ENCODE measurements at places on chromosomes 12 and 14.

DNA sequence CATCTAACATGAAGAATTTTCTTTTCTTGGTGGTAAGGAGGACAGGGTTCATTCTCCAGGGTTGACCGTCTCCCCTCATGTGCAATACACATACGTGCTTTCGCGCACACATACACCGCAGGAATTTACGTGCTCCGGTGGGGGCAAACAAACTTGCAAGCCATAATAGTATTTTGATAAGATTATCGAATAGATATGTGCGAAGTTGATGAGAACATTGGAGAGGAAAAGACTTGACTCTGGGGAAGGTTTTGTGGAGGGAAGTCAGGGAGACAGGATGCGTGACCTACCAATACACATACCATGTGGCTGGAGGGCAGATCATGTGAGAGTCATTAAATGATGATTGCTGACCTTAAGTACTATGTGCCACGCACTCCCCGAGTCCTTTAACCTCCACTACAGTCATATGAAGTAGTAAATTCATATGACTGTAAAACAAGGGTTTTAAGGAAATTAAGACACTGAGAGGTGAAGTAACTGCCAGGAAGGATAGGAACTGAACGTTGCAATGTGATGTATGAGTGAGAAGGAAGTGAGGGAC is 921 bp downstream of the RAD51B start:
- DNase-seq: no peak

GRCh38 chr12:2403221-2403976 is 350.6 kb downstream of the CACNA1C start:
- DNase-seq: no peak

DNA sequence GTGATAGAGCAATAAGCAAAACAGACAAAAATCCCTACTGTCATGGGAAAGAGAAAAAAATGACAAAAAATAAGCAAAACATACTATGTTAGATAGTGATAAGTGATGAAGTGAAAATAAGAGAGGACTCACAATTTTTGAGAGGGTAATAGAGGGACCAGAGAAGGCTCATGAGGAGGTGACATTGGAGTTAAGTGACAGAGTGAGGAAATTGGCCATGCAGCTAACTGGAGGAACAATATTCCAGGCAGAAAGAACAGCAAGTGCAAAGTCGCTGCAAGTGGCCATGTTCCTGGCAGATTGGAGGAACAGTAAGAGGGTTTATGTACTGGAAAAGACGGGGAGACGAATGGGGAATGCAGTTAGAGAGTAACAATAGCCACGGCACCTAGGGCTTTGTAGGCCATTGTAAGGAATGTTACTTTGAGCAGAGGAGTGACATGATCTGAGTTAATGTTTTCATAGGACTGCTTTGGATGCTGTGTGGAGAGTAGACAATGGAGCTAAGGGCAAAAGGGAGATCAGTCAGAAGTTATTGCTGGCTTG is 1.4 kb upstream of the SAV1 start:
- no peak for DNase-seq

DNA sequence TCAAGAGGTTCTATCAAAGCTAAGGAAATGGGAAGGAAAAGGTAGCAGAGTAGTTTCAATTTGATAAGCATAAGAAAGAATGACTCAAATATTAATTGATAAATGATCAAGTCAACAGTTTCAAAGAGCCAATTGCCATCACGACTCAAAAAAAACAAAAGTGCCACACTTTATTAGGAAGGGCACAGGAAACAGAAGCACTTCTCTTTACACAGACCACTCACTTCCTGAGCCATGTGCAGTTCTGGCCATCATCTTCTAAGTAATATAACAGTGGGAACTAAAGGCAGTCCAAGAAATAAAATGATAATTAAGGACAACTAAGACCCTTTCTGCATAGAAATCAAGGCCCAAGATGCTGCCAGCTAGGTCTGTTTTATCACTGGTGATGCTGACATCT is 13.2 kb downstream of the TM7SF3 start:
- DNase-seq: no peak

DNA sequence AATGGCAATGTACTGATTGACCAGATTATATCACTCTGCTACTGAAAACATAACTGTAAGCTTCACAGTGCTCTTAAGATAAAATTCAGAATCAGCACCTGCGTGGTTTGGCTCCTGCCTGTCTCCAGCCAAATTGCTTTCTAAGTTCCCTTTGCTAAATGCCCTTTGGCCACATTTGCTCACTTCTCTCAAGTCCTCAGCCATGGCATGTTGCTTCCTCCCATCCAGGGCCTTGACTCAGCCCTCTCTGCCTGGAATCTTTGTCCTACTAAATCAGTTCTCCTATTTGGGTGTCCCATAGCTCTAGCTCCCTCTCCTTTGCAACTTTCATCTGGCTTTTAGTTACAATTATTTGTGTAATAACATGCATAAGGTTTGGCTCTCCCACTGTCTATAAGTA is 71.4 kb downstream of the KCNK10 start:
- DNase-seq: no peak

DNA sequence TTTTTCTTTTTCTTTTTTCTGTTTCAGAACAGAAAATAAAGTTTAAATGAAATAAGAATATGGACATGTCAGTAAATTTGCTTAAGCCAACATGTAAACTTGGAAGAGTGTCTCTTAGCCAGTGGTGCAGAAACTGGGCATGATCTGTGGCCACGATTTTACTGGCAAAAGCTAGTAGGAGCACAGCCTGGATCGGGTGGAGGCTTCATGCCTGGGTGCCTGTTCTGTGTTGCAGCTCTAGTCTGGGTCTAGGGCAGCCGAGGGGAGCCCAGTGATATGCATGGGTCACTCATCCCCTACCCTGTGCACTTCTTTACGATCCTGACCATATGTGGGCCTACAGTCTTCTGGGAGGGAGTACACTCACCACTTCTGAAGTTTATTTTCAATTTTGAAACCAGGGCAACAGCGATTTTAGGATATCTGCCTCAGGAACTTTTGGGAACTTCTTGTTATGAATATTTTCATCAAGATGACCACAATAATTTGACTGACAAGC is 45.6 kb upstream of the SMCO2 start:
- DNase-seq: no peak

DNA sequence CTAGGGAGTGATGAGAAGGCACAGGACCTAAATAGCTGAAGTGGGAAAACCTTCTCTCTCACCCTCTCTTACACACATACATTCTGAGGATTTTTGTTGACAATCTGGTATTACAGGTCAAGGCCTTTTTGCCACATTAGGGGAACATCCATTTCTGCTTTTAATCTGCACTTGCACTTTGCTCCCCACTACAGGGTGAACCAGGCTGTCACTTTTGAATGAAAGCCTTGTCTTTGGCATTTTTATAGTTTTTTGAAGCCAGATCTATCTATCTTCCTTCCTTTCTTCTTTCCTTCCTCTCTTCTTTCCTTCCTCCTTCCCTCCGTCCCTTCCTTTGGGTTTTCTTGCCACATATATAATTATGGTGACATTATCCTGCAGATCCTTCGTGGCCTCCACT is 165.9 kb upstream of the OTX2 start:
- no peak for DNase-seq

GRCh38 chr14:69096246-69096645 is 56.7 kb downstream of the DCAF5 start:
- no peak for DNase-seq

- no peak for DNase-seq
Measured at GRCh38 chr12:94603434-94604365, 46.7 kb downstream of the TMCC3 start.

DNA sequence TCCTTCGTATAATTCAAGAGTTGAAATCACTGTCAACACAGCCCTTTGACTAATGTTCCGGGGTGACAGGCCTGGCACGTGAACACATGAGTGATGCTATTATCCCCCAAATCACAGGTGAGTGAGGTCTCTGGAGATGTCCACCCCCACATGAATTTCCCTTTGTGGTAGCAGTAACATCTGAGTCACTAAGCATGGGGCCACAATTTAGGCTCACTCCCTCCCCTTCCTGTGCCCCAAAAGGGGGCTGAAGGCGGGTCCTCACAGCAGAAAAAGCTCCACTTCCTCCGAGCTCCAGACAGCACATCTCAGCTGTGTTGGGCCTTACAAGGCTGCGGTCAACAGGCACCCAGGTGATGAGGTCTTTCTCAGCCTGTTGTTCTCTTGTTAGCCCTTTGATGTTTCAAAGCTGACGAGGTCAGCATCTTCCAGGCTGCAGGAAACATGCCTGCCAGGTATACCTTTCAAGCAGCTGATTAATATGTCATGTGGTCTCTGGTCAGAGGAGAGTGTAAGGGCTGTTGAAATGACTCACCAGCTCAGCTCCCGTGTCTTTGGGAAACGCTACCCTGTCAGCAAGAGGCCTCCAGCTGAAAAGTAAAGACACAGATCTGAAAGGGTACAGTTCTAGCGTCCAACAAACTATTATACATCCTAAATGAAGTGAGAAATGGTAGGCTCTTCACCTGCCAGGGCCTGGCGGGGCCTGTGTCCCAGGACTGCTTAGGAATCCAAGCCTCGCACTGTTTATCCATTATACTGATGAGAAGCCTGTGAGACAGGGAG is 107.3 kb downstream of the ZFP36L1 start:
- DNase-seq: no peak

- no peak for DNase-seq
Measured at GRCh38 chr14:23555533-23555881, 564 bp upstream of the THTPA start.

DNA sequence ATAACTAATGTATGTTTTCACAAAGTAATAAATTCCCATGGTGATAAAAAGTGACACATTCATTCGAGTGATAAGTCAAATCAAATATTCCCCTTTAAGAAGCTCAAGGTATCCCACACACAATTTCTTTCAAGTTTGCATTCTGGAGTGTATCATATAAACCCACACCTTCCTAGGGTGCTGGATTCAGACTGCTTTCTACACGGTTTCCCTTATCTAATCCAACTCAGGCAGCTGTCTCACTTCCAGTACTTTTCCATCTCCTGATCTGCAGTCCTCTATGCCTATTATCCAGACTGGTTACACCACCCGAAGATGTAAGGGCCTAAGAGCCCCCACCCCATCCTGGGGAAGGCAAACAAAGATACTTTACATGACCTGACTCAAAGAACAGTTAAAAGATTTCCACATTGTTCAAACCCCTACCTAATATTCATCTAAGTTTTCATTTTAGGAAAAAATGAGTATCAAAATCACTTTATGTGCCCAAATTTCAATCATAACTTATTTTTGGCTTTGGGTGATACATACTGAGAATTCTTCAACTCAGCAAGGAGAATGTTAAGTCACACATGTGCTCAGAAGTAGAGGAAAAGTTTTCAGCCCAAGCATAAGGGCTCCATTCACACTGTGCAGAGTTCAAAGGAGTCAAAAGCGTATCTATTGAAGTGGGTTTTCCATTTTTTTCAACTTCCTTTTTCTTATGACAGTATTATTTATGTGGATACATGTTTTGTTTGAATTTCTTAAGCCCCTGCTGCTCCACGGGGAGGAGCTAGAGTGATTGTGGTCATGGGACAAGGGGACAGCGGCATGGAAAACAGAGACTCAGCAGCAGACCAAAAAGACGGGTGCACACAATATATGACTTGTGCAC is 41.8 kb downstream of the CORO1C start:
- DNase-seq: peak; percentile 59

DNA sequence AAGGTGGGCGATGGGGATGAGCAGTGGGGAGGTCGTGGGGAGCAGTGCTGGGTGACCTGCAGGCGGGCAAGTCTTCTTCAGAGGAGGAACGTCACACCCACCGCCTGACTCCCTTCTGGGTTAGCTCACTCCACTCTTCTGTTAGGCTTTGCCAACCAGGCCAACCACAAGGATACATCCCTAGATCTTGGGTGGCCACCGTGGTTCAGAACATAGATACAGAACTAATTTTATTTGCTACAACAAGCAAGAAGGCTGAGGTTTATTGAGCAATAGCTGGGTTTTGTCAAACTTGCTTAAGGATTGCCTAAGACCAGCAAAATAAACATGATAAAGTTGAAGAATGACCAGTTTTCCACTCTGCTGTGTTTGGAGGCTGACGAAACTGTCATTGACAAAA is 109.4 kb downstream of the DACT1 start:
- peak; percentile 40 for DNase-seq

DNA sequence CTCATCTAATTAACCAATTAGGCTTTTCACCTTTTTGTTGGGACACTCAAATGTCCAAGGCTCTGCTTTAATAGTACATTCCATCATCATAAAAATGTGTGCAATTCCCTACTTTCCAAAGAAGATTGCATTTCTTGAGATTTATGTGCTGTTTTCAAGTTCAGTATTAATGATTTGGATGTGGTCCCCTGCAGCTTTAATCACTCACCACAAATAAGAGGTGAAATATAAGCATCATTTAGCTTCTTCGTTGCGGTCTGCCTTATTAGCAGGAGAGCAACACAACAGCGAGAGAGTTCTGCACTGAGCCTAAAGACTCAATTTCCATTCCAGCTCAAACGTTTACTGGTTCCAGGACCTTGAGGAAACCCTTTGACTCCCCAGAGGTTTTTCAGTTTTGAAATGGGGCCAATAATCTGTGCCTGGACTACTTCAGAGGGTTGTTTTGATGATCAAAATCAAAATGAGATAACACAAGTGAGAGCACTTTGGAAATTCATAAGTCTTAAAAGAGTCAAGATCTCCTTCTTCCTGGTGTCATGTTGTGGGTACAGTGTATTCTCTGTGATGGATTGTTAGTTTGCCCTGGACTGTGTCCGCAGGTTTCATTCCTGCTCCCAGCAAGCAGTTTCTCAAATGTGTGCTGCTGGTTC is 53.1 kb downstream of the RERG start:
- no peak for DNase-seq

GRCh38 chr14:89267656-89268055 is 149.4 kb downstream of the FOXN3 start:
- no peak for DNase-seq

DNA sequence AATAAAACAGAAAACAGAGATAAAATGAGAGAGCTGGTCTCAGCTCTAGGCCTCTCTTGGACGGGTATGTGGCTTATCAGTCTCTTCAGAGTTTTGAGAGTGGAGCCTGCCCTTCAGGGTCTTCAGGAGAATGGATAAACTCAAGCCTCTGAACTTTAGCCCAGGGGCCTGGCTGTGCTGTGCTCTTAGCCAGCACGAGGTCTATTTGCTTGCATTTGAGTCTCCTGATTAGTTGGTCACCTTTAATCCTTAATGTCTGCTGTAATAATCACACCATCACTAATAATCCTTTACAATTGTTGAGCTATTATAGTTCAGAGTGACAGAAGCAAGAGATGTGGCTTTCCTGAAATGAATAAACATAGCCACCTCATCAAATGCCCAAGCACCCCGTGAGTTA is 24.3 kb downstream of the KRT80 start:
- no peak for DNase-seq

DNA sequence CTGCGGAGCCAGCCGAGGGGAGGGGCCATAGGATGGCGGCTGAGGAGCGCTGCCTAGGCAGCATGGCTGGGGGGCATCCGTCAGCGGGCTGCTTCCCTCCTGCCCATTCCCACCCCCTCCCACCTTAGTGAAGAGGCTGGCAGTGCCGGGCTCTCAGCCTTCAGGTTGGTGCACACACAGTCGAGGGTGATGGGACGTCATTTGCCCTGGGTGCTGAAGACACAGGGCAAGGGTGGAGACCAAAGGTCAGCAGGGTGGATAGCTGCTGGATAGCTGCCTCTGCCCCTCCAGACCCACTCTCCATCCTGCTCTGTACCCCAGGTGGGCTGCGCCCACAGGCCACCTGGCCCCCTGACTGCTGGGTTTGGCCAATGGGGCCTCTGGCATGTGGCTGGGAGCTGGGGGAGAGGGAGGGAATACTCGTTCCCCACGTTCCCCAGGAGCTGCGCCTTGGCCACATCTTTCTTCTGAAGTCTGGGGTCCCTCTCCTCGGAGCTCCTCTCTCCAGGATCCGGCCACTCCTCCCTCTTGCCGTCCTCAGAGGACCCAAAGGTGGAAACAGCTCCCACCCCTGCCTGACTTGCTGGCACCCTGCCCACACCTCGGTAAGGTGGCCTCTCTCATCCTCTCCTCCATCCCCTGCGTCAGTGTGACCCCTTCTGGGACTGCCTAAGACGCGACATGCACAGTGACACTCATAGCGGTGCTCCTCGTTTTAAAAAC is 11.2 kb upstream of the CDC42BPB start:
- DNase-seq: no peak
